ENCODE measurements at places on chromosomes 1 and 21. TPM values are rescaled to one million over a fixed set of nuclear protein-coding genes. Genes with fewer than 3 reads are reported as not detected.

- DNase-seq: peak; percentile 40
Measured at GRCh38 chr1:235649368-235650163, at the start of gene GNG4. Gene GNG4, minus strand, starts transcription at chr1:235649784. Its CDS starts 65,946 bp downstream, at chr1:235583838.

GRCh38 chr21:17257784-17258183, 255.1 kb upstream of the CXADR start:
- no peak for DNase-seq

- DNase-seq: no peak
Measured at GRCh38 chr21:38250991-38251418, 5.8 kb upstream of the KCNJ15 start.

GRCh38 chr1:207463021-207463420, 8.9 kb downstream of the CR2 start:
- DNase-seq: no peak

GRCh38 chr1:85611856-85612255, 31.3 kb downstream of the CCN1 start:
- DNase-seq: no peak

DNA sequence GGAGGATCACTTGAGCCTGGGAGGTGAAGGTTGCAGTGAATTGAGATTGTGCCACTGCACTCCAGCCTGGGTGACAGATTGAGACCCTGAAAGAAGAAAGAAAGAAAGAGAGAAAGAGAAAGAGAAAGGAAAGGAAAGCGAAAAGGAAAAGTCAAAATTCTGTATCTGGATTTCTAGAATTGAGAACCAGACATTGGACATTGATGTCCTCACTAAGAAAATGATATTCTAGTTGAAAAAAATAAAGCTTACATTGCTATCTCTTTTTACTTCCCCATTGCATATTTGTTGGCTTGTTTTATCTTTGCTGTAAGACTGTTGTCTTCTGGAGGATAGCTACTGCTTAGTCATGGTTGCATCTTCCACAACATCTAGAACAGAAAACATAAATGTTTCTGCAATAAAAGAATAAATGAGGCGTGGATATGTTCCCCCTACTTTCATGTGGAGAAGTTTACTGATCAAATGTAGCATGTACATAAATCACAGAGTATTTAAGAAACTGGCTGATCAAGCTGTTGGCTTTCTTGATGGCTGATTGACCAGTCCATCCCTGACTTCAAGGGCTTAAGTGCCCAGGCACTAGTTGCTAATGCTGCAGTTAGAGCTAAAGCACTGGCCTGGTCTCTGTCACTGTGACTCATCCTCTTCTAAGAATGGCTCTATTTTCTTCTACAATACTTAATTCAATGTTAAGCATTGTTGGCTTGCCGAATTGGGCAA, 17.7 kb downstream of the CD53 start:
- no peak for DNase-seq

DNA sequence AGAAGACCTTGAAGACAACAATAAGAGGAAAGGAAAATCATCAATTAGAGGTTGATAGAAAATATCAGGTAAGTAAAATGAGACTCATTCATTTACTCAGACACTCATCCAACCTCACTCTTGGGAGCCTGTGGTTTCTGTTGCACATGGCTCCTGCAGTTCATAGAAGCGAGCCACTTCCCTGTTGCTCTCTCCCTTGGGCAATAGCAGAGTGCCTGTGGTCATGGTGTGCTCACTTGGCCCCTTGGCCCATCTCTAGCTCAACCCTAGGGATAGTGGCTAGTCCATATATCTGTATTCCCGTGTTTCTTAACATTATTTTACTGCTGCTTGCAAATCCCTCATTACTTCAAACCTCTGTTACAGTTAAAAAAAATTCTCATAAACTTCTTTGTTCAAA, 368.6 kb downstream of the PTPRC start:
- no peak for DNase-seq

DNA sequence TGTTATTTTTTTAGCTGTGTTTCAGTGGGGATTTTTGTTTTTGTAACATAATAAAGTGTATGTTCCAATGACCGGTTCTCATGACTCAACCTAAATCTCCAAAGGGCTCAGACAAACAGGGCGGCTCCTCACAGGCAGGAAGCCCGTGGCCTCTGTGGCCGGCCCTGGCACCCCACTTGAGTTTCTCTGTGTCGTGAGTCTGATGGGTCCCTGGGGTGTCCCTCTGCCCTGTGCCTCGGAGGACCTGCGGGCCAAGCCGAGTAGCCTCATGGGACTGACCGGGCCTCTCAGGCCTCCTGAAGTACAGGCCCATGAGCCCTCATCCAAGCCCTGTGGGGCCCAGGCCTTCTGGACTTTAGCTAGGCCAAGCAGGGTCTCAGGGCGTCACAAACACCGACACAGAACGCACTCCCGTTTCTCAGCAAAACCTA, 16.1 kb upstream of the CCDC27 start:
- DNase-seq: no peak

DNA sequence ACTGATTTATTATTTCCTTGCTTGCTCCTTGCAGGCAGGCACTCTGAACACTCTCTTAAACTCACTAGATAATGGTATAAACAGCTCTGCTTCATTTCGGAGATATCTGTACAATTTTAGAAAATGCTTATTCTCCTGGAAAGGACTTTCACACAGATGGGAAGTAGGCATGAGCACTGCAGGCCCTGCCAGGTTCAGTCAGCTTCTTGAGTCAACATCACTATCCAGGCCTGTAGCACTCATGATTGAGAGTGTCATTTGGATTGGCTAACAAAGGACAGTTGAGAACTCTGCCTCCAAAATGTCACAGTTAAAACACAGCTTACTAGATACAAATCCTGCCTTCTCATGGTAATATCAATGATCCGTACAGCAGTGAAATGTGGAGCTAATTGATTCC, 181.9 kb downstream of the CYYR1 start:
- no peak for DNase-seq

DNA sequence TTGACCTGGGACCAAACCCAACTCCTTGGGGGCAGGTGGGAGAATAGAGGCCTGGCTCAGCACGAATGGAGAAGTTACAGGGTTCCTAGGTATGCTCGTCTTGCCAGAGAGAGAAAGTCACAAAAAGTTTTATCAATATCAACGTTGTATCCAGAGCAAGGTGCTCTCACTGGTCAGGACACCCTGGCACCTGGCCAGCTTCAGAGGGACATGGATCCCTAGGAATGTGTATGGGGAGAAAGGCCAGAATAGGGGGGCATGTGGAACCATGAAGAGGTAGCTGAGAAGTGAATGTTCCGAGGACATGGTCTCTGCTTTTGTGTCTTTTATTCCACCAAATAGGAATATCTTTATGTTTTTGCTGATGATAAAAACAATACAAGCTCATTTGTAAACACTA, 9.4 kb upstream of the POU3F1 start:
- no peak for DNase-seq

GRCh38 chr1:101004670-101005069, 20.9 kb downstream of the DPH5 start:
- DNase-seq: no peak

DNA sequence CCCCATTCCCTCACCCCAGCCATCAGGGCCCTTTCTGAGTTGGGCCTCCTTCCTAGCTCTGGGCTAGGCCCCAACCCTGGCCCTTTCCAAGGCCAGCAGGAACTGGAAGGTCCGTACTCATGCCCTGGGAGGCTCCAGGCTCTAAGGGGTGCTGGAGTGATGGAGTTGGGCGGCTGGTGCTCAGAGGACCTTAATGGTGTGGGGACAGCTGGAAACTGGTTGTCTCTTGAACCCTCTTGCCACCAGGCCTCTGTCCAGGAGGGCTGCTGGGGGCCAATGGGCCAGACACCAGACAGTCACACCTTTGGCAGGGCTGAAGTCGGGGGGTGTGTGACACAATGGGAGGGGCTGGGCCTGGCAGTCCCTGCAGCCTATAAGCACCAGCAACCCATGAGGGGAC, 9.2 kb upstream of the PADI1 start:
- no peak for DNase-seq

- DNase-seq: no peak
Measured at GRCh38 chr1:232413674-232414073, 216.3 kb downstream of the SIPA1L2 start.

- no peak for DNase-seq
Measured at GRCh38 chr1:105795741-105796140, 1260.7 kb upstream of the PRMT6 start.

- no peak for DNase-seq
Measured at GRCh38 chr1:200343874-200344273, 66.0 kb downstream of the ZNF281 start.

DNA sequence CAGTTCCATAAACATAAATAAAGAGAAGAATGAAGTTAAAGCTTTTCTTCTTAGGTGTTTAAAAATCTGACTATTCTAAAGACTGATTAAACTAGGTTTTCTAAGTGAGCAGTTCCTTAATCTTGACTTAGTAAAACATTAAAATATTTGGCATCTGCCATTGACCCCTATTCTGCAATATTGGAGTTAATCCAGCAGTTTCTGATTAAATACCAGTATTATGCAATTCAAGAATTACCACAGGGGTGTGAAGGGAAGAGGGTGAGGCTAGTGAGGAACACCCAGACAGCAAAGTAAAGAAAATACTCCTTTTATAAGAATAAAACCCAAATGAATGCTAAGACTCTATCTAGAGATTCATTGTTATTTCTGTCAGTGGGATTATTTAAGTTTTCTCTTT, 40.9 kb downstream of the CLIC4 start:
- no peak for DNase-seq

The TMEM125 gene
- 63.3 TPM for total RNA-seq

The MEX3A gene
- 0.78 TPM for total RNA-seq

The BCL2L15 gene
- 187 TPM for total RNA-seq

The ST6GALNAC5 gene
- 0.31 TPM for total RNA-seq

The SELE gene
- total RNA-seq: 0.61 TPM

The OR2L13 gene
- not detected for total RNA-seq
